Upper lobe of left lung (tissue), 6 donors: ENCODE measurements at places on chromosomes 16 and 17. TPM values are rescaled to one million over a fixed set of nuclear protein-coding genes. Genes with fewer than 3 reads are reported as not detected.

Gene SOCS3
- total RNA-seq = 147 TPM

DNA sequence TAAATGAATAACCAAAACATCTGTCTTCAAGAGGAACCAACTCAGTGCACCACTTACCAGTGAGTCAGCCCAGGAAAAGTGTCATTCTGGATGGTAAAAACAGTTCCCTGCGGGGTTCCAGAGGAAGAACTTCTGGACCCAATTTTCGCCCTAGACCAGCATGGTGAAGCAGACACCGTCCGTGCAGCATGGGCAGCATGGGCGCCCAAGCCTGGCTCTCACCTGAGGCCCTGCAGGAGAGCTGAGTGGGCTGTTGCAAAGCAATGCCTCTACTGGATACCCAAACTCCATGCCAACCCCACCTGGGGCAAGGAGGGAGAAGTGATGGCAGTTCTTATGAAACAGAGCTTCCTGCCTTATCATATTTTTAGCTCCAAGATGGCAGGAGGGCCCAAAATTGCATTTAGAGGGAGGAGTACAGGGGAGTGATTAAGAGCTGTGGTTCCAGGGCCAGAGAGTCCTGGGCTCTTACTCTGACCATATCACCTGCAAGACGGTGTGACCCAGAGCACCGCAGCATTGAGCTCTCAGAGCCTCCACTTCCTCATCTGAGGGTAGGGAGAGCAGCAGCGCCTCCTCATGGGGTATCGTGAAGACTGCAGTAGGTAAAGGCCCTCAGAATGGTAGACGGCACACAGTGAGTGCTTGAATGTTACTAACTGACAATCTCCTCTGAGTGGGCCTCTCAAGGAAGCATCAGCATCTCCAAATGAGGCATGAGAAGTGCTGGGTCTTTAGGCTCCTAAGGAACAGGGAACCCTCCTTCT is 16.6 kb upstream of the INPP5K start:
- no peak for DNase-seq
- H3K36me3 ChIP-seq = peaks cover 28% of the 10 kb centered on the region
- no peak overlapping the region for H3K27ac ChIP-seq
- H3K4me3 ChIP-seq = no peak overlapping the region
- no peaks in the 10 kb centered on the region for H3K4me1 ChIP-seq
- H3K27me3 ChIP-seq = no peaks in the 10 kb centered on the region

GRCh38 chr17:65560628-65561451 is 608 bp downstream of the AXIN2 start:
- peak; percentile 95 for DNase-seq
- peaks cover 43% of the 10 kb centered on the region for H3K4me1 ChIP-seq
- H3K36me3 ChIP-seq = no peaks in the 10 kb centered on the region
- peaks cover 7% of the 10 kb centered on the region for H3K27me3 ChIP-seq
- H3K27ac ChIP-seq = peak overlapping the region; percentile 97

Gene KREMEN2
- not detected for total RNA-seq

DNA sequence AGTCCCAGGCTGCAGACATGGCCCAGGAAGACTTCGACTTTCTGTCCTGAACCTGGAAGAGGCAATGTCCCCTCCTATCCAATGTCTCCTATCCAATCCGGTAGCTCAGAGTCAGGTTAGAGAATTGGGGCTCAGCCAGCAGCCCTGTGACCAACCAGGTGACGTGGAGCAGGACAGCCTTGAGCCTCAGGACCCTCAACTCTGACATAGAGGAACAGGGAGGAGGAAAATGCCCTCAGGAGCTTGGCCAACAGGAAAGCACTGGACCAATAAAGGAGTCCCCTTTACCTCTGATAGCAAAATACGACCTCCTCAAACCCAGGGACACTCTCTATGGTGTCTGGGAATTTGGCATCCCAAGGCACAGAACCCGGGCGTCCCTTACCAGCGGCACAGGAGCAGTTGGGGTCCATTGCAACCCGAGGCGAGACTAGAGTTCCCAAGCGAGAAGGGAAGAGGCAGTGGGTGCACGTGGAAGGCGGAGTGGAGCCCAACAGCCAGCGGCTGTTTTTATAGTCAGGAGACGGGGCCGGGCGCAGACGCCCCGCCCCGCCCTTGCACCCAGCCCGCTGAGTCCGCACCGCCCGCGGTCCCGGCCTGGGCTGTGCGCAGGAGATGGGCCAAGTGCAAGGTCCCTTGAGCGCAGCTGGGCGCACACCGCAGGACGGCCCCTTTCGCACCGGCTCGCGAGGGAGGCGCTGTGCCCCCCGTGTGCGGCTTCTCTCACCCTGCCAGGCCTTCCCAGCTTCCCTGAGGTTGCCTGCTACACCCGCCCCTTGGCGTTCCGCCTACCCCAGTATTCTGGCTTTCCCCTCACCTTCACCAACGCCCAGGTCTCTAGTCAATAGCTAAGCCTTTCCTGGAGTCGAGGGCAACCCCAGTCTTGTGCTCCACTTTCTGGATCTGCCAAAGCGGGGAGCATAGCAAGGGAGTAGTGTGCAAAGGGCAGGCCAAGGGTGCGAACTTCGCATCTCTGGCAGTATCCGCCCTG is at the start of gene MT1G:
Gene MT1G (minus strand): TSS at position 485 of the 991 bp plus-strand sequence. CDS start 72 bp downstream, at position 413.
- peak; percentile 40 for DNase-seq
- H3K27ac ChIP-seq = no peak within 1 kb of the TSS
- H3K27me3 ChIP-seq = peaks cover 21% of the 10 kb centered on the region
- H3K36me3 ChIP-seq = no peaks in the 10 kb centered on the region

DNA sequence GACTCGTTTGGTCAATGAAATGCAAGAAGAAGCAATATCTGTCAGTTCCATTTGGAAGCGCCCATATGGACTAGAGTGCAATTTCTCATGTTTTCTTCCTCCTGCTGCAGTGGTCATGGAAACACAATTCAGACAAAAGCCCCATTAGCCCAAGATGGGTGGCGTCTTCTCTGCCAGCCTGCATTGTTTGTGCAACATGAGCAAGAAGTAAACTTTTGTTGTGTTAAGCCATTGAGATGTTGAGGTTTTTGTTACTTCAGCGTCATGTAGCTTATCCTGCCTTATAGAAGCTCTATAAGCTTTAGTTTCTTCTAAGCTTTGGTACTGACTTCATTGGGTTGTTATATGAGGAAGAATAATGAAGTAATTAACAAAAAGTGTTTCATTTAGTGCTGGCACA is 137.4 kb downstream of the NPIPB5 start:
- no peak for DNase-seq
- no peaks in the 10 kb centered on the region for H3K4me1 ChIP-seq
- H3K27ac ChIP-seq = no peak overlapping the region
- H3K4me3 ChIP-seq = no peak overlapping the region
- H3K36me3 ChIP-seq = no peaks in the 10 kb centered on the region

DNA sequence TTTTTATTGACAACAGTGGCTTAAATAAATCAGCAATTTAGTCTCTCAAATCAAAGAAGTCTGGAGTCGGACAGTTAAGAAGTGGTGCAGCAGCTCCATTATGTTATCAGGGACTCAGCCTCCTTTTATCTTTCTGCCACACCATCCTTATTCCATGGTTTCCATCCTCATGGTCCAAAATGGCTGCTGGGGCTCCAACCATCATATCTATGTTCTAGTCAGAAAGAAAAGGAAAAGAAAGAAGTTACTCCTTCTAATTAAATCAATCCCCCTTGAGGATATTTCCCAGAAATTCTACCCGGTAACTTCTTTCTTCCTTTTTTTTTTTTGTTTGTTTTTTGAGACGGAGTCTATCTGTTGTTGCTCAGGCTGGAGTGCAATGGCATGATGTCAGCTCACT is 109.5 kb downstream of the HS3ST2 start:
- DNase-seq = no peak
- no peak overlapping the region for H3K27ac ChIP-seq
- H3K4me3 ChIP-seq = no peak overlapping the region
- no peaks in the 10 kb centered on the region for H3K36me3 ChIP-seq
- no peaks in the 10 kb centered on the region for H3K27me3 ChIP-seq

Gene IL34
- 3.0 TPM for total RNA-seq
